Dorsolateral prefrontal cortex (tissue), 122 donors: ENCODE measurements at places on chromosomes 2 and 18. TPM values are rescaled to one million over a fixed set of nuclear protein-coding genes. Genes with fewer than 3 reads are reported as not detected.

The FAM237A gene
- total RNA-seq, result not detected

The SNTG2 gene
- 4.0 TPM for total RNA-seq

The MRO gene
- total RNA-seq, result 47.0 TPM

GRCh38 chr2:28164280-28164801, 228.3 kb upstream of the FOSL2 start:
- no peak for DNase-seq

DNA sequence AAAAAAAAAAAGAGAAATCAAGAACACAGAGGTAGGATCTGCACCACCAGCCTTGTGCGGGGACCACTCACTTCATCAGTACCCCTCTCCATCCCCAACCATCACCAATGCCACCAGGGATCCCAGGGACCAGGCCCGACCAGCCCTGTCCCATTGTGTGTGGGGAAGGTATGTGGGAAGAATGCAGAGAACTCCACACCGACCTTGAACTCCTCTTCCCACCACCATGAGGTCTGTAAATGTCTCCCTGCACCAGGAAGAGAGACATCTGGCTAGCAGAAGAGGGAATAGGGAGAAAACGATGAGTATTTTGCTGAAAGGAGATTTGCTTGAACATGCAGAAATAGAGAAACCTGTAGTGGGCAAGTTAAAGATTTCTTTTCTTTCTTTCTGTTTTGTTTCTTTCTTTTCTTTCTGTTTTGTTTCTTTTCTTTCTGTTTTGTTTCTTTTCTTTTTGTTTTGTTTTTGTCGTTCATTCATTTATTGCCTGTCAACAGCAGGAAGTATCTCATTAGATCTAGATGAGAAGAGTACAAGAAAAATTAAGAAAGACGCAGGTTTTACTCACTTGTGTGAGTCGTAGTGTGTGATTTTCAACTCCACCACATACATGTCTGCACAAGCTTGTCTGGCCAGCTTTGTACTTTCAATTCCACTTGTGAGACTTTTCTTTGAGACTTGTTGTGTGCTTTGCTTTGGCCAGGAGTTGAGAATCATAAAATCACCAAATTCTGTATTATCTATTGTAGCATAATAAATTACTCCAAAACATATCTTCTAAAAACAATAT, 179.8 kb upstream of the HAAO start:
- no peak for DNase-seq

DNA sequence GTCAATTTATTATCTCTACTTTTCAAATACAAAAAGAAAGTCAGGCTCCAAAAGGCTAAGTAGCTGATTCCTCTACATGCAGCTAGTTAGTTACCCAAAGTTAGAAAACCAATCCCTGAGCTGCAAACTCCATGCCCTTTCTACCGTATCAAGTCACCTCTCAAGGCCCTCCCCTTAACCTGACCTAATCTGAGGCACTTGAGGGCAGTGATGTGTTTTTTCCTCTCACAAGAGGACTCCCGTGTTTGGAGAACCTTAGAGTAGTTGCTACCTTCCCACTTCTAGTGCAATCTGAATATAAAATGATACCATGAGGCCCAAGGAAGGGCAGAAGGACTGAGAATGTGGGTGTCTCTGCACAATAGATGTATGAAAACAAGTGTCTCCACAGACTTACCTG, 907.9 kb upstream of the CELF4 start:
- no peak for DNase-seq

DNA sequence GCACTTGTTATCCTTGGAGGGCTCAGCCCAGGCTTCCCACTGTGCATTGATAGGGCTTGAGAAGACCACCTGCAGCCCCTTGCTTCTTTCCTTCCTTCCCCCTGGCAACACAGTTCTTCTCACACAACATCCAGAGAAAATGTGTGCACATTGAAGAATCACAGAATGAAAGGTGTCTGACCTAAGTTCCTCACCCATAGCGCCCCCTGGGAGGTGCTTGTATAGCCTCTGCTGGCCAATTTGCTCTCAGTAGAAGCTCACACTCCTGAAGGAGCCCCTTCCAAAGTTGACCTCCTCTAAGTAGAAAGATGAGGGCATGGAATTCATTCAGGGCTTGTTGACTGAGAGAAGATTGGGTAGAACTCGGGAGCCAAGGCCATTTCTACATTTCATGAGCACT, 758.4 kb upstream of the KLHL29 start:
- DNase-seq, result no peak

- DNase-seq, result no peak
Measured at GRCh38 chr2:221102896-221103688, 469.0 kb downstream of the EPHA4 start.

DNA sequence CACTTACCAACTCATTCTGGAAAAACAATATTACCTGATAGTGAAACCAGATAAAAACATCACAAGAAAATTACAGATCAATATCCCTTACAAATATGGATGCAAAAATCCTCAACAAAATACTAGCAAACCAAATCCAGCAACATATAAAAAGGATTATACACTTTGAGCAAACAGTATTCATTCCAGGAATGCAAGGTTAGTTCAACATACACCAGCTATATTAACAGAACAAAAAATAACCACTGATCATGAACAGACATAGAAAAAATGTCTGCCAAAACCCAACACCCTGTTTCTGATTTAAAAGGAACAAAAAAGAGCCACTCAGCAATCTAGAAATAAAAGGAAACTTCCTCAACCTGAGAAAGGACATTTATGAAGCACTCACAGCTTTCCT, 62.1 kb downstream of the TLK1 start:
- no peak for DNase-seq

DNA sequence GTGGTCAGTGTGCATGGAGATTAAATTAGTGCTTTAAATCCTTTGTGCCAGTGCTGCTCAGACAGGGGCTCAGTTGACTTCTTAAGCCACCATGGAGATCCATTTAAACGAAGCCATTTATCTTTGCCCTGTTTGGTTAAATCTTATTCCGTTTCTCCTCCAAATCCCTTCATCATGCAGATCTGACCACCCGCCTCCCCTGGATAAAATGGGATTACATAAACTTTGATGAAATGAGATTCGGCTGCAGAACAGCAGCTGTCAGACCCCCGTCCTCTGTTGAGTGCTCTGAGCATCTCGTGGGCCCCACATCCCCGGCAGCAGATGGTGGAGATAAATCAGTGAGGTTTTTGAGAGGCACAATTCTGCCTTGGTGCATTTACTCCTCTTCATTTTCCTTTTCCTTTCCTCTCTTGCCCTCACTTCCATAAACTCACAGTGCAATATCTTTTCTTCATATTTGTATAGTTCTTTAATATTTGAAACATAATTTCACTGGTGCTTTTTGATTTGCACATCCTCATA, 84.4 kb upstream of the TWIST2 start:
- DNase-seq, result no peak

- DNase-seq, result no peak
Measured at GRCh38 chr2:73290049-73290839, 3.1 kb downstream of the EGR4 start.

- no peak for DNase-seq
Measured at GRCh38 chr18:21099442-21099841, 12.2 kb downstream of the ROCK1 start.
